AML-193 (cell line): ENCODE measurements at places on chromosomes 5 and 9.

DNA sequence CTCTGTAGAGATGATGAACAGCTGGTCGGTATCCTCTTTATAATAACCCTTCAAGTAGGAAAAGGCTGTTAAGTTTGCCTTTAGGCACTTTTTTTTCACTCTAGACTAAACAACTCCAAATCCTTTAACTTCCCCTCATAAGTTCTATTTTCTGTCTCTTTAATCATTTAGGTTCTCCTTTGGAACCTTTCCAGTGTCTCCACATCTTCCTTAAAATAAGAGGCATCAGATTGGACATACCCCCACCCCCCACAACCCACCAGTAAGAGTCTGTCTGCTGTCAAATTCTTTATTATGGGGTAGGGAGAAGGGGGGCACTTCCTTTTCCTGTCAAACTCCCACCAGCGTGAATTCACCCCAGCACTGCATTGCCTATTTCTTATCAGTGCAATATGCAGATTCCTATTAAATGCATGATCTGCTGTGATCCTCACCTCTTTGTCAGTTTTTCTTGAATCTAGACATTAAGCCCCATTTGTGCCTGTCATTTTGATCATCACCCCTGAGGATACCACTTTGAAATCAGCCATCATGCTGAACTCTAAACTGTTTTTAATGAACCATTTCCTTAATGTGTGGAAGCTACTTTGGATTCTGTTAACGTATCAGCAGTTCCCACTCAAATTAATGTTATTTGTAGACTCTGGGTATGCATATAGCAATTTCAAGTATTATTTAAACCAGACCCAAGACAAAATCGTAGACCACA, 212.2 kb downstream of the PDZD2 start:
- no peak for DNase-seq

DNA sequence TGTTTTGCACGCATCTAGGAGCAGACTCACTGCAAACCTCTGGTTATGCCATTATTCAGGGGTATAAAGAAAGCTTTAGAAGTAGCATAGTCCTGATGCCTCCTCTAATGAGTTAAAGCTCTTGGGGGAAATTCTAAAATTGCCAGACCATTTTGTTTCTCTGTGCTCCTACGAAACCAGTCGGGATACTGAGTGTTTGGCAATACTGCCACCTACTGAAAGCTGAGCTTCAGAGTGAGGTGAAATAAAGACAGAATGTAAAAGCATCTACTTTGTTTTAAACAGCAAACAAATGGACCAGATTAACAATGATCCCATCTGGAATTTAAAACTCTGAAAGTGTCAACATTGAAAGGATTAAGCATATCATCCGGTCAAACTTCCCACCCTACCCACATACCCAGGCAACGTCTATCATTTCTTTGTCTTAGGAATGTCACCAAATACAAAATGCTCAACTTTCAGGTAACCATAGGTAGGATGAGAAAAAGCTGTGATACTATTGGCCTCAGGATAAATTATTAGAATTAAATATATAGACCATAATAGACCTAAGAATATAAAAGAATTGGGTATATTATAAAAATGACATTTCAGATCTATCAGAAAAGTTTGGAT, 77.8 kb upstream of the SHISAL2B start:
- peak; percentile 32 for DNase-seq

GRCh38 chr5:163565931-163566608, 60.7 kb downstream of the MAT2B start:
- DNase-seq: no peak

- DNase-seq: no peak
Measured at GRCh38 chr9:133750982-133751649, 13.0 kb upstream of the SARDH start.

DNA sequence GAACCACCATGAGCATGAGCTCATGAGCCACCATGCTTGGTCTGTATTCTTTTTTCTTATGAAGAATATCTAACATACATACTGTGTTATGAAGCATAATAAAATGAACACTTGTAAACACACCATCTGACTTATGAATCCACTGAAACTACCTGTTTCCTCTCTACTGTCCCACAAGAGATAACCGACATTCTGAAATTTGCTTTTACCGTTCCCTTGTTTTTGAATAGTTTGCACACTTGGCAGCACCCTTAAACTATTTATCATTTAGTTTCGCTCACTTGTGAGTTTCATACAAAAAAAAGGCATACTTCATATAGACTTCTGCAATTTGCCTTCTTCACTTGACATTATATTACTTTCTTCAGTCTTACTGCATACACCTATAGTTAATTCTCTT, 8.9 kb downstream of the LARS1 start:
- DNase-seq: no peak

DNA sequence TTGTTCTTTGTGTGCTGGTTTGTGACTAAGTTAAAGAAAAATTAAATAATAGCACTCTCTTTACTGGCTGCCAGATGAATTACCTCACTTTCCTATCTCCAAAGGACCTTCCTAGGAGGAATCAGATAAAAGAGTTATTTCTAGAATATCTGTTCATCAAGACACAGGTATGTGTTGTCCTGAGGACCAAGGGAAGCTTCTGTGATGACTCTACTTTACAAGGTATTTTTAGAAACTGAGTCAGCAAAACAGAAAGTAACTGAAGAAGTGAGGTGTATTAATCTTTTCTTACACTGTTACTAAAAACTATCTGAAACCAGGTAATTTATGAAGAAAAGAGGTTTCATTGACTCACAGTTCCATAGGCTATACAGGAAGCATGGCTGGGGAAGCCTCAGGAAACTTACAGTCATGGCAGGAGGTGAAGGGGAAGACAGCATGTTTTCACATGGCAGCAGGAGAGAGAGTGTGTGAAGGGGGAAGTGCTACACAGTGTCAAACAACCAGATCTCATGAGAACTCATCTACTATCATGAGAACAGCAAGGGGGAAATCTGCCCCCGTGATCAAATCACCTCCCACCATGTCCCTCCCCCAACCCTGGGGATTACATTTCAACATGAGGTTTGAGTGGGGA, 189.2 kb upstream of the DMAC1 start:
- DNase-seq: no peak

DNA sequence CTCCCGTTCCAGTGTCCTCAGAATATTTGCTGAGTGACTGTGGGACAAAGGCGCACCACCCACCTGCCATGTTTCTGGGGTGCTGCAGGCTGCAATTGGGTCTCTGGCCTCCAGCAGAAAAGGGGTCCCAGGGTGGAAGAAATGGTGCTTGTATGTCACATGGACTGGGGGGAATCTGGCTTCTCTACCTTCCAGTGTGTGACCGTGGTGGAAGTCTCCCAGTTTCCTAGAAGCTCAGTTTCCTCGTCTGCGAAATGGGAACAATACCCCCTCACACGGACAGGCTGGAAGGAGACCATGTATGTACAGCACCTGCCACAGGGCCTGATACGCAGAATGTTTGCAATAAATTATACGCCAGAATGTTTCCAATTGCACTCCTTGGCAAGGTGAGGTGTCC, 23.8 kb downstream of the CPLX2 start:
- no peak for DNase-seq

GRCh38 chr9:93126825-93127368, 7.2 kb downstream of the NINJ1 start:
- DNase-seq: no peak

- DNase-seq: no peak
Measured at GRCh38 chr5:7706256-7706655, 144.7 kb downstream of the CFAP90 start.

DNA sequence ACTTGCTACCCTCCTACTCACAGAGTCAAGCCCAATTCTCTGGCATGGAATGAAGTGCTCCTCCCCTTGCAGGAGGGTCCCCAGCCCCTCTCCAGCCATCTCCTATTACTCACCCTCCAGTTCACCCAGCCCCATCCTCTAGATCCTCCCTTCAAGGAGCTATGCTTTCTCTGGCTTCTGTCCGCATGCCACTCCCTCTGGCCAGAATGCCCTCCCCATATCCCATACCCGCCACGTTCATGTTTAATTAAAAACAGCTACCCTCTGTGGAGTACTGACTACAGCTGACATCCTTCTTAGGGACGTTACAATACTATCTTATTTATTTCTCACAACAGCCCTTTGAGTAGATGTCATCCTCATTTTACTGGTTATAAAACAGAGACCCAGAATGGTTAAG, 3.0 kb downstream of the F2R start:
- DNase-seq: no peak

- peak; percentile 3 for DNase-seq
Measured at GRCh38 chr5:76818844-76819831, at the start of gene F2RL1. Gene F2RL1 (plus strand): TSS chr5:76819030. CDS start chr5:76819183, 153 bp downstream.

GRCh38 chr9:135132008-135132407, 44.5 kb downstream of the OLFM1 start:
- no peak for DNase-seq

- DNase-seq: no peak
Measured at GRCh38 chr9:76516350-76516749, 57.4 kb downstream of the GCNT1 start.

- no peak for DNase-seq
Measured at GRCh38 chr9:107378006-107378405, 94.9 kb downstream of the RAD23B start.

DNA sequence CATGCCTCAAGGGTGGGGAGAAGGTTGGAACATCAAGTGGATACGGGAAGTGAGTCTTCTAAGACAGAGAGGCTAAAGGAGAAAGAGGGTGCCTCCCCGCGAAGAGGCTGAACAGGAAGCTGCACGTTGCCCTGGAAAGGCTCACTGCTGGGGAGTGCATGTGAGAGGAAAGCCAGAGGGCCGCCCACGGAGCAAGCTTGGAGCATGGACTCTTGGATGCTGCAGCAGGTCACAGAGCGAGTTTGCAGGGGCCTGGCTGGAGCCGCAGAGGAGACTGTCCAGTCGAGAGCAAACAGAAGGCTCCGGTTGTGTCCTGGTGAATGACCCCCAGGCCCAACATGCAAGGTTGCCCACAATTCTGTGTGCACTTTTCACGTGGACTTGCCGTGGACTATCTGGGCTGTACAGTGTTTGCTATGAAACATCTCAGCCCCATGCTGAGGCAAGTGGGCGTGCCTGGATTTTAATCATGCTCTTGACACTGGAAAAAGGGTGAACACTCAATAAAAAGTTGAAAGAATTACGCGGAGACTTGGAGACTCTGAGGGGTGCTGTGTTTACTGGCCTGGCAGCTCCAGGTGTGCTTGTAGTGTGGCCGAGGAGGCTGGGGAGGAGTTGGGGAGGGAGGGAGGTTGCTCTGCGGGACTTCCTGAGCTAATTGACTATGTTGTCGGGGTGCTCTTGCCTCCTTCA, 54.5 kb upstream of the GARNL3 start:
- no peak for DNase-seq

DNA sequence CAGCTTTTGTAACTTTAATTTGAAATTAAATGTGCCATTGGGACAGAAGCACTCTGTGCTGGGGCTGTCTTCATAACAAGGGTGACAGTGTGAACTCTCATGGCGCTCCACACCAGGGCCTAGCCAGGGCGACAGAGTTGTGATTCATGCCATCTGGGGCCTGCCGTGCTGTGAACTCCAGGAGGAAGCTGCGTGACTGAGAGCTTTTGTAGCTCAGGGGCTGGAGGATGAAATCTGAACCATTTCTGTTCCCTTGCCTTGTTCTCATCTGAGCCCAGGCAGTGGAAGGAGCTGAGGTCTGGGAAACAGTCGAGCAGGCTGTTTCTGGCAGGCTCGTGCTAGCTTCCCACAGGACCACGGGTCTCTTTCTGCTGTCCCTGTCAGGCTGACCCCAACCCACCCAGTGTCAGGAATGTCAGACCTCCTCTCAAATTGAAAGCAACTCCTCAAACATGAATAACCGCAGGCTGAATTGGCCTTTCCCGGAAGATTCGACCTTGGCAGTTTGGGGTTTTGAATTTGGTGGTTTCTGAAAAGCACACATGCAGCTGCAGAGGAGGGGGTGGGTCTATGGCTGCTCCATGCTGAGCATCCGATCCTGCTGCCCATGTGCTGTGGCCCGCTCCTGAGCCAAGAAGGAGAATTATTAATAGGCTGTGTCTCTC, 69.2 kb upstream of the RPS23 start:
- DNase-seq: no peak

DNA sequence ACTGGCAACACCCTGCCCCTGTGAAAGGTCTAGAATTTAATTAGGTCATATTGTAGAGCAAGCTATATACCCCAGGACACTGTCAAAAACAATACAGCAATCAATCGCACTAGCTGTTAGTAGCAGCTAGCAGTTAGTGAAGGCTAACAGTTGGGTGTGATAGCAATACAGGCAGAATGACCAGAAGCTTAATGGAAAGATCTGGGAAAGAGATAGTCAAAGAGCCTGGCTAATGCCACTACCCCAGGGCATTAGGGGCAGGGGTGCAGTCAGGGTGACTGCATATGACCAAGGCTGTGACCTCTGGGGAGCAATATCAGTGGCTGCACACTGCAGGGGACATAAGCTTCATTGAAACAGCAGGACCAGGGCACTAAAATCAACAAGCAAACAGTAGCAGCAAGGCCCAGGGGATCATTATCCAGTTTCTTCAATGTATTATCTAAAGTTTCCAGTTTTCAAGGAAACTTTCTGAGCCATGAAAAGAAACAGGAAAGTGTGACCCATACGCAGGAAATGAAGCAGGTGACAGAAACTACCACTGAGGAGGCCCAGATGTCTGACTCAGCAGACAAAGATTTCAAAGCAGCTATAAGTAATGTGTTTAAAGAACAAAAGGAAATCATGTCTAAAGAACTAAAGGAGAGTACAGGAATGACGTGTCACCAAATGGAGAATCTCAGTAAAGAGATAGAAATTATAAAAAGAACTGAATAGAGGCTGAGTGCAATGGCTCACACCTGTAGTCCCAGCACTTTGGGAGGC, 82.4 kb downstream of the ZNF354C start:
- DNase-seq: no peak

- DNase-seq: no peak
Measured at GRCh38 chr5:168642019-168642418, 62.9 kb upstream of the PANK3 start.

GRCh38 chr5:8391911-8392310, 523.0 kb downstream of the MTRR start:
- no peak for DNase-seq

DNA sequence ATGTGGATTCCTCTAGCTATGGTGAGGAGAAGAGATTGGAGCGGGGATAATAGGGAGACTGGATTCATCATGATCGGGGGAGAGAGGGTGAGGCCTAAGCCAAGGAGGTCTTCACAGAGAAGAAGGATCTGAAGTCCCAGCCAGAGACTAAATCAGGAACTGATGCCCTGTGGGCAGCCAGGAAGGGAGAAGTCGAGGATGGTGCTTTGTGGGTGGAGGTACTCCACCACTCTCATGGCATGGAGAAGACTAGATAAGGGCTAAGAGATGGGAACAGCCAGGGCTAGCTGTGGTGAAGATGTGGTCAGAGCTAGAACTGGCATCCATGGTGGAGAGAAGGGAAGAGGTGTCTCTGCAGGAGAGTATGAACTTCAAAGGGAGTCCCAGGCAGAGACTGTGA, 3.0 kb upstream of the RGS14 start:
- no peak for DNase-seq

GRCh38 chr9:78605041-78606000, 308.4 kb downstream of the PSAT1 start:
- DNase-seq: no peak

- no peak for DNase-seq
Measured at GRCh38 chr5:103621548-103621930, 59.0 kb upstream of the NUDT12 start.

DNA sequence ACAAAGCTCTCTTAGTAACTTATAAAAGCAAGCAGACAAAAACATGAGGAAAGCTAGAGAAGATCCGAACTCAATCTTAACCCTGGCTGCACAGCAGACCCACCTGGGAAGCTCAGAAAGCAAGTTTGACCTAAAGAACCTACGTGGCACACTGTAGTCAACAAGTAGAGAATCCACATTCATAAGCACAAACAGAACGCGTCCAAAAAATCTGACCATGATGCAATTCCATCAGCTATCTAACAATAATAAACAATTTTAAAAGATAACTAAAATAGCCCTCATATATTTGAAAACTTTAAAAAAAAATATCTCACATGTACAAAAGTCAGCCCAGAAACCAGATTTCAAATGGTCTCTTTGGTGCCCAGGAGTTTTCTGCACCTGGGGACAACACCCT, 4.6 kb downstream of the LMAN2 start:
- no peak for DNase-seq
